Stimulated activated CD4-positive, alpha-beta T cell treated with anti-CD3 and anti-CD28 coated beads, Interleukin-4, amount 100 ng/mL, for 24 hours (primary cell): ENCODE measurements at places on chromosomes 11 and 22.

GRCh38 chr11:57322256-57323166 lies 2.2 kb downstream of the TNKS1BP1 start:
- DNase-seq, result peak; percentile 16

GRCh38 chr11:131430473-131431208 lies 60.2 kb downstream of the NTM start:
- DNase-seq, result no peak

DNA sequence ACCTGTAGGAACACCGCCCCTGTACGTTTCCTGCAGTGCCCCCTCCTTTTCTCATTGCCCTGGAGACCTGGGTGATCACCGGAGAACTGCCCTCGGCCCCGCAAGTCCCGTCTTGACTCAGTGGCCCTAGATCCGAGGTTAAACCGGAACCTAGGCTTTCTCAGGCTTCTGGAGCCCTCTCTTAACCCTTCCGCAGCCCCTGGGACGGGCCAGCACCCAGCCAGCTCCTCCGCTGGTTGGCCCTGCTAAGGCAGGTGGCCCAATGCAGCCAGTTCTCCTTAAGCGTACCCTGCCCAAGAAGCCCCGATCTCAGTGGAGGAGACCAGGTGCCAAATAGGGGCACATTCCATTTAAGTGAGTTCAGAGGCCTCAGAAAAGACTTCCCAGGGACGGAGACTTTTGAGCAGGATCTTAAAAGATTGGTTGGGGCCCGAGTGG lies 776 bp downstream of the NLRX1 start:
- peak; percentile 43 for DNase-seq

GRCh38 chr11:119974467-119974866 lies 163.4 kb downstream of the TRIM29 start:
- DNase-seq, result no peak

DNA sequence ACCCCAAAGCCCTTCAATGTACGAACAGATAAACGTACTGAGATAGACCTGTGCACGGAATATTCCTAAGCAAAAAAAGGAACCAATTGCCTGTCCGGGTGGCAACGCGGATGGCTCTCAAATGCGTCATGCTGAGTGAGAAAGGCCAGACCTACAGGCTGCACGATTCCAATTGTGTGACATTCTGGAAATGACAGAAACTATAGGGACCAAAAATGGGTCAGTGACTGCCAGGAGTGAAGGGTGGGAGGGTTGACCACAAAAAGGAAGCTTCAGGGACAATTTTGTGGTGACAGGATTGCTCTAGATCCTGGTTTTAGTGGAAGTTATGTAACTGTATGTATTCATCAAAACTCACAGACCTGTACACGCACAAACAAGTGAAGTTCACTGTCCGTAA lies 24.0 kb upstream of the SYT8 start:
- DNase-seq, result no peak

- DNase-seq, result no peak
These were observed 987.6 kb downstream of the TBC1D22A start for GRCh38 chr22:47750086-47750485.

DNA sequence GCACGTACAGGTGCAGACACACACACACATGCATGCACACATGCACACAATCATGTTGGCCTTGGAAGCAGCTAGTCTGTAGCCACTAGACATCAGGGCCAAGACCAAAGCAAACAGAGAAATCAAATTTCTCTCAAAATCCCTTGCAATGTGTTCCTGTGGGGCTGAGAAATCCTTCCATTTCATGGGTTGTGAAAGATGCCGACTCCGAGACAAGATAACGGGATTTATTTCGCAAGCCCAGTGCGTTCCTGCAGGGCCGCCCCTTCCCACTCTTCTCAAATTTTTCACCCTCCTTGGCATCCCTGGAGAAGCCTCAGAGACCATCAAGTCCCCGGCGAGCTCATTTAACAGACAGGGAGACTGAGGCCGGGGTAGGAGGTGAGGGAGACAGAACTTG lies 366.7 kb downstream of the MN1 start:
- no peak for DNase-seq

DNA sequence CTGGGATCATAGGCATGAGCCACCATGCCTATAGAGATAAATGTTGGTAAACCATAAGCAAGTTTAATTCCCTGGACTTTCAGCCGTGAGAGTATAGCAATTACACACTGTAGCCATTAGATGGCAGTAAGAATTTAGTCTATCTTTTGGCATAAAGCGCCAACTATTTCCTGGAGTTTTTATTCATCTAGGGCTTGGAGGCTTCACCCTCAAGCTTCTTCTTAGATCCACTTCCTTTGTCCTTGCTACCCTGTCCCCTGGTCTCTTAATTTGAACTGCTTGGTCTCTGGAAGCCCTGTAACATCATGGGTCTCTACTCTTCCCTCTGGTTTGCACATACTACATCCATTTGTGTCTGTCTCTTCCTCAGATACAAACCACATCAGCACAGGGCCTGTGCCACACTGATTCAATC lies 38.2 kb downstream of the OR10A6 start:
- DNase-seq, result peak; percentile 11

DNA sequence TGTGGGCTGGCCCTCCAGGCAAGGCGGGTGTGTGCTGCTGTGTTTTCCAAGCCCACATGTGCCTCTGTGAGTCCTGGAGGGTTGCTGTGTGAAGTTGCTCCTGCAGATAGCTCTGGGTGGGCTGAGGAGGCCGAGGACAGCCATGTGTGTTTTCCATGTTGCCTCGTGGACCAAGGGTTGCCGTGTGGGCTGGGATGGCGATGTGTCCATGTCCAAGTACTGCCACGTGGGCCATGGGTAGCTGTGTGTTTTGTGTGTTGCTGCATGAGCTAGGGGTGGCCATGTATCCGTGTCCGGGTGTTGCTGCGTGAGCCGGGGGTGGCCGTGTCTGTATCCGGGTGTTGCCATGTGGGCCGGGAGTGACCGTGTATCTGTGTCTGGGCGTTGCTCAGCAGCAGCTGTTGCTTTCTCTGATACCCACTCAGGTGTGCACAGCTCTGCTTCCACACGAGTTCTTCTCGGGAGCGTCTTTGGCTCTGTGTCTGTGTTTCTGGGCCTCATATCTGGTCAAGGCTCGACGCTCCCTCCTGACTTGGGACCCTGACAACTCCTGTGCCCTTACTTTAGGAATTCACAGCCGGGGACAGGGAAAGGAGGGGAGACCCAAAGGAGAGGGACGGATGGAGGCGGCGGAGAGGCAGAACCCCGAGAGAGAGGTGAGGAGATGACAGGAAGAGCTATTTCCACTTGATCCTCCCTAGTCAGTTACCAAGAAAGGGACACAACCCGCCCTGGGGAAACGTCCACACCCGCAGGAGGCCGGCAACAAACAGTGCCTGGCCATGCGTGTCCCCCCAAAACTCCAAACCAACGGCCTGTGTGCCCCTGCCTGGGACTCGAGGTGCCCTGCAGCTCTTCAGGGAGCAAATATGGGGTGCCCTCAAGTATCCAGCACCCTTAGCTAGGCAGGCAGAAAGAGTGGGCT lies 83.1 kb downstream of the PHF21B start:
- DNase-seq, result no peak

- DNase-seq, result peak; percentile 64
These were observed 98.8 kb downstream of the MED15 start for GRCh38 chr22:20606041-20606783.

DNA sequence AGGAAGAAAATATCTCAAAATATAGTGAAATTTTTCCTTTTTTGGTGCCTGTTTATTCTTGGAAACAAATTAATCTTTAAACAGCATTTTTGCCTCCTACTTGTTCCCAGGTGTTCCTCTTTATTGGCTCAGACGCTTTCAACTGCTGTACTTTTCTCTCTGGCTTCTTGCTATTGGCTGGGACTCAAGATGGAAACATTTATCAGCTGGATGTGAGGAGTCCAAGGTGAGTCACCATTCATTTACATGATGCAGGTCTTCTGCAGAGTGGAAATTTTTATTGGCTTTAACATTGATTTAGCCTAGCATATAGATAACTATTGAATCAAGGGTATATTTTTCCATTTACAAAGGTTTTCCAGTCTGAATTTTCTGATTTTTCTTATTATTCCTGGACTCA lies 34.4 kb upstream of the DNAJB13 start:
- no peak for DNase-seq

DNA sequence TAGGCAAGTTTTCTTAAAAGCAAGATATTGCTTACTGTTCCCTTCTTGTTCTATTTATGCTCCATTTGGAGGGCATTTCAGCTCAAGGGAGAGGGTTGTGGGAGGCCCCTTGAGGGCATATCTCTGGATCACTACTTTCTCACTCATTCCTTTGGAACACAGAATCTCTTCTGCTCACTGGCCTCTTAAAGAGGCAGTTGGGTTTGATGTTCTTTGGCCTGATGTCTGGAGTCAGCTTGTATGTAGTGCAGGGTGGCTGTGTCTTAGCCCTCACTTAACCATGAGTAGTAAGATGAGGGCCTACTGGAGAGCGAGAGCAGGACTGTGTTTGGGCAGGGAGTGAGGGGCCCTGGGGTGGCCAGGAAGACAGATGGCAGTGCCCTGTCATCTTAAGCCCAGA lies 3.6 kb downstream of the INCENP start:
- no peak for DNase-seq

- DNase-seq, result no peak
These were observed 123.4 kb upstream of the CSNK2A3 start for GRCh38 chr11:11476499-11476898.

DNA sequence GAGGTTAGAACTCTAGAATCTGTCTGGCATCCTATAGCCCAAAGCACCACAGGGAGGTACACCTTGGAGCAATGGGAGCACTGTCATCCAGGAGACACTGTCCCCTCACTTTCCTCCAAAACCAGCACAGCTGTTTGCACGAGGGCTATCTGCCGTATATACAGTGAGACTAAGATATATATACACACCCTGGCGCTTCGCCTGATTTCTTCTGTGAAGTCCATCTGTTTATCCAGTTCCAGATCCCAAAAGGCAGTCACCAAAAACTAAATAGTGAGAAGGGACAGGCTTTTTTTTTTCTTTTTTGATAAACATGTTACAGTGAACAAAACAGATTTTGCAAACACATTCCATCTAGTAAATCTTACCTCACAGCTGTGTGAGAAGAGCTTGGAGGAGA lies 68.5 kb downstream of the ARFGAP2 start:
- DNase-seq, result no peak

GRCh38 chr22:48301421-48301820 lies 1526.3 kb downstream of the BRD1 start:
- no peak for DNase-seq

GRCh38 chr11:2209900-2210321 lies 38.3 kb upstream of the TH start:
- peak; percentile 2 for DNase-seq

- DNase-seq, result no peak
These were observed 3.1 kb downstream of the CAT start for GRCh38 chr11:34441814-34442213.

GRCh38 chr11:60931917-60932316 lies 7.7 kb downstream of the TMEM132A start:
- DNase-seq, result no peak

DNA sequence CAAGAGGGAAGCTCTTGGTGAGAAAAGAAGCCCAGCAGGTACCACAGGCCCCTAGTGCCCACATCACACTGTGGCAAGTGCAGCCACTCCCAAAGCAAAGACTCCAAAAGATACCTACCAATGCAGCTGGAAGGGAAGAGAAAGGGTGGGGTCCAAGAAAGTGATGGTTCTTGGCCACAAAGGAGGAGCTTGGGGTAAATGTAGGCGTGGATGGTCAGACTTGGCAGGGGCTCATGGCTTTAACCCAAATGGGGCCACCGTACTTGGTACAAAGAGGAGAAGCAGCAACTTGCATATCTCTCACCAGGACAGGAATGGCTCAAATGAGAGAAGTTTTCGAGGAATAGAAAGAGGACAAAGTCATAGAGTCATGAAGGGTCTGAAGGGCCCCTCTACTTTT lies 4.8 kb downstream of the MAP3K11 start:
- no peak for DNase-seq

DNA sequence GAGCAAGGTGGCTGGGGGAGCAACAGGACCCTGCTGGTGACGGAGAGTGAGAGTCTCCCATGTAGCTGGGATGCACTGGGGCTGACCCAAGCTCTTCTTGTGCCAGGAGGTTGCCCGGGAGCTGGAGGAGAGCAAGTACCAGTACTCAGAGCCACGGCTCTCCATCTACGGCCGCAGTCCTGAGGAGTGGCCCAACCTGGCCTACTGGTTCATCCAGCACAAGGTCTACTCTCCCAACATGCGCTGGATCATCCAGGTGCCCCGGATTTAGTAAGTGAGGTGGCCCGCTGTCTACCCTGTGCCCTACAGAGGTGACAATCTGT lies 40.4 kb downstream of the AMPD3 start:
- no peak for DNase-seq

- DNase-seq, result no peak
These were observed 86.6 kb upstream of the FGF3 start for GRCh38 chr11:69905611-69906452.
